Posterior cingulate gyrus (tissue), 11 donors: ENCODE measurements at places on chromosomes 3 and 15.

- no peak for DNase-seq
Measured at GRCh38 chr15:42984493-42985034, 64.0 kb upstream of the TTBK2 start.

DNA sequence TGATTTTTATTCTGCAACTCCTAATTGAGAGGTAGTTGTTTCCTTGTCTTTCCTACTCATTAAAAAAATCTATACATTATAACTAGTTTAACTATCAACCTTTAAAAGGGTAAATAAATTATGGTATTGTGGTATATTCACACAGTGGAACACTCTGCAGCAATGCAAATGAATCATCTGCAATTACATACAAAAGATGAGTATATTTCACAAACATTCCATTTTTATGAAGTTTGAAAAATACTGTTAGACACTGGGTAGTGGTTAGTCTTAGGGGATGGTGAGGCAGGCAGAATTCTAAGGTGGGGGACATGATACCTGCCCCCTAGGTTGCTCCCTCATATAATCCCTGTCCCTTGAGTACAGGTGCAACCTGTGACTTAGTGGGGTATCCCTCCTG is 44.0 kb upstream of the MAGI1 start:
- no peak for DNase-seq

DNA sequence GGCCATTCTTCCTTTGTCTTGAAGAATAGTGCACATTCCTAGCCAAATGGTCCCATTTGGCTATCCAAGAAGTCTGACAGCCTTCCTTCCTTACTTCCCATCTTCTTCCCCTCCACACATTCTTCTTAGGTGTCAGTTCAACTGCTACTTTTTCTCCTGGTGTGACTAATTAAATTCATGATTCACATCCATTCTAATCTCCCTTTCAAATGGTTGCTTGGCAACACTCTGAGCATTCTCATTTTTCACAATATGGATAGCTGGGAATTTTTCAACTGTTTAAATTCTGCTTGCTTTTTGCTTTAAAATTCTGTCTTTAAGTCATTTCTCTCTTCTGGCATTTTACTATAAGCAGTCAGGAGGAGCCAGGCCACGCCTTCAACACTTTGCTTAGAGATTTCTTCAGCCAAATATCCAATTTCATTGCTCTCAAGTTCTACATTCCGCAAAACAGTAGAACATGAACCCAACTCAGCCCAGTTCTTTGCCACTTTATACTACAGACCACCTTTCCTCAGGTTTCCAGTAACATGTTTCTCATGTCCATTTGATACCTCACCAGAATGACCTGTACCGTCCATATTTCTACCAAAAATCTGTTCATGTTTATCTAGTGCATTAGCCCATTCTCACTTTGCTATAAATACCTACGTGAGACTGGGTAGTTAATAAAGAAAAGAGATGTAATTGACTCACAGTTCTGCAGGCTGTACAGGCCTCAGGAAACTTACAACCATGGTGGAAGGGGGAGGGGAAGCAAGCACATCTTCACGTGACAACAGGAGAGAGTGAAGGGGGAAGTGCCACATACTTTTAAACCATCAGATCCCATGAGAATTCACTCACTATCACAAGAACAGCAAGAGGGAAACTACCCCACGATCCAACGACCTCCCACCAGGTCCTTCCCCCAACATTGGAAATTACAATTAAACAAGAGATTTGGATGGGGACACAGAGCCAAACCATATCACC is 31.9 kb upstream of the MCF2L2 start:
- DNase-seq, result no peak

GRCh38 chr3:126527006-126527405 is 3.1 kb downstream of the CHST13 start:
- no peak for DNase-seq

- DNase-seq, result no peak
Measured at GRCh38 chr3:100395679-100396431, 5.0 kb downstream of the TOMM70 start.

GRCh38 chr15:56732135-56732885 is 999 bp downstream of the ZNF280D start:
- DNase-seq, result no peak

- no peak for DNase-seq
Measured at GRCh38 chr15:88204584-88204983, 52.0 kb downstream of the NTRK3 start.

- DNase-seq, result no peak
Measured at GRCh38 chr3:15743587-15744009, 54.2 kb downstream of the ANKRD28 start.

DNA sequence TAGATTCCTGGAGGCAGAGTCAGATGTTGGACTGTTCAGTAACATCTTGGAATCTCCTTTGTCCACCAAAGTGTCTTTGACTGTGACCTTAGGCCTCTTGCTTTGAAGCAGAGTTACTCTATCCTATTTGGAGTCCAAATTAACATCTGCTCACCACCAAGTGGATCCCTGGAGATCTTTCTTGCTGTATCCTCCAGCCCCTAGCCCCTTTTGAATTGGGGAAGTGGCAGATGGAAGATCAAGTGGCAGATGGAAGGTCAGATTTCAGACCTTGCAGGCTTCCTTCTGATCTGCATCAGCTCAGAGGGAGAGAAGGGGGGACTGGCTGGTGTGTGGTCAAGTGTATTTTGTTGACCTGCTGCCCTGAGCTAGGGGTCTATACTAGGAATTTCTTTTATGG is 125.0 kb upstream of the ROPN1 start:
- DNase-seq, result no peak

GRCh38 chr3:120839120-120839519 is 68.9 kb upstream of the STXBP5L start:
- no peak for DNase-seq

- peak; percentile 94 for DNase-seq
Measured at GRCh38 chr3:122564155-122564912, at the start of the genes DTX3L and PARP9. Gene DTX3L (plus strand): TSS chr3:122564338. CDS start chr3:122564427, 89 bp downstream. Gene PARP9 (minus strand): TSS chr3:122564300. CDS start chr3:122559620, 4,680 bp downstream.

DNA sequence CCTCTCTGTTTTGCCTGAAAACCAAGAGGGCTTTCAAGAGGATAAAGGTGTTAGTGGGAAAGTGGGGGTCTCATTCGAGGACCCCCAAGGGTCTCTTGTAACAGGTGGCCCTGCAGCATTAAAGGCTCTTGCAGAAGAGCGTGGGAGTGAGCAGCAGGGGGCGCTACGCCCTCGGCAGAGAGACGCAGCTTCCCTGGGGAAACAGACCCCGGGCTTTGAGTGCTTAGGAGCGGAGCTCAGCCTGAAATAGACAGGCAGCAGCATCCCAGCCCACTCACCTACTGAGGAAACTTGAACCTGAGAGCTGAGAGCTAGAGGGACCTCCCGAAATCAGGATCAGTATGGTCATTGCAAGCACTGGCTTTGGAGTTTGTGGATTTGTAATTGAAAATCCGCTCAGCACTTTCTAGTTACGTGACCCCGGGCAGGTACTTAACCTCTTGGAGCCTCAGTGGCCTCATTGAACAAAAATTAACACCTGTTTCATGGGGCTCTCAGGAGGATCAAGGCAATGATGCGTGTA is 25.7 kb downstream of the RPLP1 start:
- DNase-seq, result peak; percentile 49

DNA sequence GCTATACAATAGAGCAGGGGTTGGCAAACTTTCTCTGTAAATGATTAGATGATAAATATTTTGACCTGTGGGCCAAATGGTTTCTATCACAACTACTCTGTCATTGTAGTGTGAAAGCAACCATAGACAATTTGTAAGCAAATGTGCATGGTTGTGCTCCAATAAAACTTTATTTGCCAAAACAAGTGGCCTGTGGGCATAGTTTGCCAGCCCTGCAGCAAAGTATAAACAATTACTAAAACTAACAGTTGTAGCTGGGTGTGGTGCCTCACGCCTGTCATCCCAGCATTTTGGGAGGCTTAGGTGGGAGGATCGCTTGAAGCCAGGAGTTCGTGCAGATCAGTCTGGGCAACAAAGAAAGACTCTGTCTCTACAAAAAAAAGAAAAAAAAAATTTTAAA is 61.6 kb downstream of the NBEAL2 start:
- DNase-seq, result no peak

DNA sequence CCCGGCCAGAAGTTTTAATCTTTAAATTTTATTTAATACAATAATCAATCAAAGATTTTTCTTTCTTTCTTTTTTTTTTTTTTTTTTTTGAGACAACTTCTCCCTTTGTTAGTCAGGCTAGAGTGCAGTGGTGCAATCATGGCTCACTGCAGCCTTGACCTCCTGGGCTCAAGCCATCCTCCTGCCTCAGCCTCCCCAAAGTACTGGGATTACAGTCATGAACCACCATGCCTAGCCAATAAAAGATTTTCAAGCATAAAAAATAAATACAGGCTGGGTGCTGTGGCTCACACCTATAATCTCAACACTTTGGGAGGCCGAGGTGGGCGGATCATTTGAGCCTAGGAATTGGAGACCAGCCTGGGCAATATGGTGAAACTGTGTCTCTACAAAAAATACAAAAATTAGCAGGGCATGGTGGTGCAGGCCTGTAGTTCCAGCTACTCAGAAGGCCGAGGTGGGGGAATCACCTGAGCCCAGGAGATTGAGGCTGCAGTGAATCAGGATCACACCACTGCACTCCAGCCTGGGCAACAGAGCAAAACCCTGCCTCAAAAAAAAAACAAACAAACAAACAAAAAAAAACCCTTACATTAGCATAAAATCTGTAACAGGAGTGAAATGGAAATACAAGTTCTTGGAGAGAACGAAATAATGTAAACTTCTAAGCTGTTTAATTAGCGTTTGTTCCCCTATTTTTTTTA is 29.1 kb upstream of the SRP14 start:
- DNase-seq, result no peak

- DNase-seq, result no peak
Measured at GRCh38 chr15:65337436-65338070, 33.1 kb downstream of the RNU5B-1 start.

- DNase-seq, result no peak
Measured at GRCh38 chr15:73722425-73722824, 30.7 kb downstream of the INSYN1 start.

DNA sequence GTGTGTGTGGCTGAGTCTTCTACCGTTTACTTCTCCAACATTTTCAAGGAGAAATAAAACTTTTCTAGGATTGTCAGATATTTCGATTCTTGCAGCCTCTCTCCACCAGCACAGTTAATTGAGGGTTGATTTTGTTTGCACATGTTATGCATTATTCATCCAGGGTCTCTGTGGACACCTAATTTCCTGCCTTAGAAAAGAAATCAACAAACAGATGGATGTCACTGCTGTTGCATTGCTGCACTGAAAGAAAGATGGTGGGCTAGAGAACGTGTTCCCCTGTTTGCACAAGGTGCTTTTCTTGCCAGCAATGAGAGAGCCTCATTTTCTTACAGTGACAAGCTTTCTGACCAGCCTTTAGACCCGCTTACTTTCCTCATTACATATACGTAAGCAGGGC is 150.0 kb downstream of the CLSTN2 start:
- no peak for DNase-seq
